ENCODE measurements at places on chromosomes 2 and 18.

GRCh38 chr2:238986491-238987351 is 138.8 kb downstream of the TWIST2 start:
- no peak for DNase-seq

- DNase-seq = no peak
Measured at GRCh38 chr2:239715606-239716005, 309.5 kb downstream of the NDUFA10 start.

DNA sequence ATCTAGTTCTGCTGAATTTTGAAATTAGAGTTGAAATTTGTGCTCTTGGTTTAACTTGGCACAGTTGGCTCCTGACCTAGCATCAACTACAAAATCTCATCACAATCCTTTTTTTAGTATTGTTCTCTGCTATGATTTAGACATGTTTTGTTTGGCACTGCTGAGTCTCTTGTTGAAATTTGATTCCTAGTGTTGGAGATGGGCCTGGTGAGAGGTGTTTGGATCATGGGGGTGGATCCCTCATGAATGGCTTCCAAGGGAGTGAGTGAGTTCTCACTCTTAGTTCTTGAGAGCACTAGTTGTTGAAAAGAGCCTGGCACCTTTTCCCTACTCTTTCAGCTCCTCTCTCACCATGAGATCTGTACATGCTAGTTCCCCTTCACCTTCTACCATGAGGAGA is 605.6 kb upstream of the SLC39A10 start:
- no peak for DNase-seq

DNA sequence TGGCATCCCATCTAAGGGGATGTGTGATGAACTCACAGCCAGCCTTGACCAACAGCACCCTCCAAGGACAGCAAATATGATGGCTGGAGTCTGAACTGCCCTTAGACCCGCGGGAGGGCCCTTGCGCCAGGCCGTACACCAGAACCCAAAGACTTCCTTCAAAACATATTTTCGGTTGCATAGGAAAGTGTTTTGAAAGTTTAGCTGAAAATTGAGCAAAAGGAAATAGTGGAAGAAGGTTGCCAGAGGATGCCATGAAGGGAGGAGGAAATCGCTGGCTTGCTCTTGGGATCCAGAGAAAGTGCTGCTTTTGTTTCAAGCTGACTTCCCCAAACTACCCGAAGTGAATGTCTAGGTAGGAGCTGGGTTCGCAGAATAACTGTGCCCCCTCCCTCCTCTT is 61.3 kb downstream of the IL1R2 start:
- no peak for DNase-seq

- no peak for DNase-seq
Measured at GRCh38 chr2:55883357-55883756, 40.2 kb downstream of the EFEMP1 start.

GRCh38 chr2:10983711-10984110 is 72.0 kb downstream of the KCNF1 start:
- DNase-seq = no peak

DNA sequence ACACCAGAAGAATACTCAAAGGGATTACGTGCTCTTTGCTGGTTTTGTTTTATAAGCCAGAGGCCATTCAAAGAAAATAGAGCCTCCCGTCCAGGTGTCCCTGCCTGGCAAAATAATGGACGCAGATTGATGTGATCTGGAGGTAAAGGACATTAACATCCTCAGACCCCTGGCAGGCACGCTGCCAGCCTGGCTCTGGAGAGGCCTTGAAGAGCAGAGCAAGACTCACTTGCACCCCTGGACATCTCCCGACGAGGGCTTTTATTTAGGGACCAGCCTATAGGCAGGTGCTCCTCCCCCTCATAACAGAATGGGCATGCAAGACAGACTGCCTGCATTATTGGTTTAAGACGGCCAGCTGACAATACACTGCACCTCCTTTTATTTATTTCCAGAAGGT is 291.3 kb downstream of the BCL11A start:
- no peak for DNase-seq

GRCh38 chr2:65367524-65367923 is 64.9 kb downstream of the SPRED2 start:
- no peak for DNase-seq

DNA sequence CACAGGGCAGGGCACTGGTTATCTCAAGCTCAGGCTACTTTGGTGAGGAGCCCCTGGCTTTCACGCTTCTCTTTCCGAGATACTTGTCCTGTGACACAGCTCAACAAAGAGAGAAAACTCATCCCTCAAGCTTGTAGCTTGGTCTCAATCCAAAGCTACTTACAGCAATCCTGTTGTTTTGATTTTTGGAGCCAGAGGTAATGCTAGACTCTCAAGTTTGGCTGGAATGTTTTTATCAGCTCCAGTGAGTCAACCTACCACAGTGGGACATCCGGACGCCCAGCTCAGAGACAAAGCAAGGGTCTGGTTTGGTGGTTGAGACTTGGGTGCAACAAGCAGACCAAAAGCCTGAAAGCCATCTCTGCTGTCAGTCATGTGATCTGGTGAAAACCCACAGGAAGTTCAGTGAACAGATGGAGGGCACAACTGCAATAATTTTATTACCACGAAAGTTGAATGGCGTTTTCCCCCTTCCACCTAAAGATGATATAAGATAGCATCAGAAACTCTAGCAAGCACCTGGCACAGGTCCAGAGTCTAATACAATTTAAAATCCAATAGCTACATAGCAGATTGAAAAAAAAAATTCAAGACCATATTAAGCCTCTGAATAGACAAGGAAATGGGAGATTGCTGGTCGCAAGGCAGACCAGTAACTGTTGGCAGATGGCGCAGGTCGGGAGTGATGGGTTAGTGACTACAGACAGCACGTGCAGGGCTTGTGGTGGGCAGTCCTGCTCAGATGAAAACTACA is 102.3 kb upstream of the SMAD7 start:
- no peak for DNase-seq

GRCh38 chr2:119423108-119423444 is 8.6 kb upstream of the TMEM37 start:
- DNase-seq = no peak

DNA sequence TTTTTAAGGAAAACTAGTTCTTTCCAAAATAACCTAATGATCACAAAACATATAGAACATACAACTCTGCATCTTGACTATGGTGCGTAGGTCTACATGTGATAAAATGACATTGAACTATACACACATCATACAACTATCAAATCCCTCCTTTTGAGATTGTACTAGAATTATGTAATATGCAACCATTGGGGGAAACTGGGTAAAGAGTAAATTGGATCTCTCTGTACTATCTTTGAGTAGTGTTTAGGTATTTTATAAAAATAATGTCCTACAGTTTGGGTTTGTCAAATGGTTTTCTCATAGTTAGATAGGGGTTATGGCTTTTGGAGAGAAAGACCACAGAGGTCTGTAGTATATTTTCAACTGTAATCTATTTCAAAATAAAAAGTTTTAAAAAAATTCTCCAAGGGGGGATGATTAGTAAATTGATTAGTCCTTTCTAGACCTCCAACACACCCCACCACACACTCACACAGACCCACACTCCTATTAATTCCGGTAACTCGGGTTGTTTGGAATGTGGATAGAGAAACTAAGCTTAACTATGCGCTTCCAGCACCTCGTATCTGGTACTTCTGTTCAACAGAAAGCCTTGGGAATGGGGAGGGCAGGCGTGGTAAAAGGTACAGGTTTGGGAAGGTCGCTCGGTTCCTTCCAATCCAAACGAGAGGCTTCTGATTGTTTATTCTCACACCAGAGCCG is 695 bp upstream of the BIRC6 start:
- DNase-seq = no peak

DNA sequence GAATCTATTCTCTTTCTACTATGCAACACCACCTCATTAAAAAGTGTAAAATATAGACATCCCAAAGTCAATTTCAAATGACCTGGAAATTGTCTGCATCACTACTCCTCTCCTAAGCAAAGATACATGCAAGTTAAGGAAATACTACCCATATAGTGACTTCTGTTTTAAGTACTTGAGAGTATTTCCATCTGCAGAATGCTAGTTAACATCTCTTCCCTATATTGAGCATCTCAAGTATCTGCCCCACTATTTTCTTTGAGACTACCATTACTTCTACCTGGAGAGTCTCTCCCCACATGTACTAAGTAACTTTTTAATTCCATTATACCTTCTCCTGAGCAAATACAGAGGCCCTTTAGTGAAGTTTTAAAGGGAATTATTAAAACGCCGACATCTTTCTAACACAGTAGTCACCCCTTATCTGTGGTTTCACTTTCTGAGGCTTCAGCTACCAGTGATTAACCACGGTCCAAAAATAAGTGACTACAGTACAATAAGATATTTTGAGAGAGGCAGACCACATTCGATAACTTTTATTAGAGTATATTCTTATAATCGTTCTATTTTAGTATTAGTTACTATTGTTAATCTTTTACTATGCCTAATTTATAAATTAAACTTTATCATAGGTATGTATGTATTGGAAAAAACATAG is 21.8 kb downstream of the CWC22 start:
- no peak for DNase-seq

GRCh38 chr18:34159691-34160185 is 65.0 kb downstream of the NOL4 start:
- no peak for DNase-seq

DNA sequence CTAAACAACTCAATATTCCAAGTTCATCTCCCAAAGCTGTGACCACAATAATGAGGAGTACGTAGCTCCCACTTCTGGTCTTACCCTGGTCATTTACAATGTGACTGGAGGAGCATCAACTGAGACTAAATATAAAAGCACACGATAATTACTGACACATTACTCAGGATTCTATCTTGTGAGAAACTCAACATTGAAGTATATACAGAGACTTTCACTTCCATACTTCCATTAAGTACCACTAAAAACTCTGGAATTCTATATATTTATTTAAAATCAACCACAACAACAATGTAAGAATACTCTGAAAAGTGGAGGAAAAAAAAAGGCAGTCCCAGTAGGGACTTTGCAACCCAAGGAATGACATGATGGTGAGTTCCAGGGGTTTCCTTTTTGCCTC is 61.4 kb downstream of the XDH start:
- no peak for DNase-seq
